CD4-positive, alpha-beta T cell treated with Interleukin-17A for 1 hour (primary cell): ENCODE measurements at places on chromosomes 2 and 18.

GRCh38 chr18:59996370-59996966, 96.7 kb downstream of the PMAIP1 start:
- DNase-seq: no peak

DNA sequence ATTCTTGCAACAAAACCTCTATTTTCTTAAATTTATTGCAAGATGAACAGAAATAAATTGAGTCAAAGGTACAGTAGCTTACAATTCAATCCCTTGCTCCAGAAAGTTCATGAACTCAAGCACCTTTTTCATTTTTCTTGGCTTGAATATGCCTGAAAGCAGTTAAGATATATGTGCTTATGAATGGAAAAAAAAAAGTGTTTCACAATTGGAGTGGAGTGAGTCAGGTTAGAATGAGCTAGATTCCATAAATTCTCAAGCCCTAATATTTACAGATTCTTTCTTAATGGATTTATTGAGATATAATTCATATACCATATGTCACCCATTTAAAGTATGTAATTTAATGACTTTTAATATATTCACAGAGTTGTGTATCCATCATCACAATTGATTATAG, 39.6 kb upstream of the NEMP2 start:
- no peak for DNase-seq

GRCh38 chr18:60067426-60068210, 167.8 kb downstream of the PMAIP1 start:
- DNase-seq: no peak

- no peak for DNase-seq
Observed at GRCh38 chr2:20584399-20585358, 66.2 kb downstream of the HS1BP3 start.

DNA sequence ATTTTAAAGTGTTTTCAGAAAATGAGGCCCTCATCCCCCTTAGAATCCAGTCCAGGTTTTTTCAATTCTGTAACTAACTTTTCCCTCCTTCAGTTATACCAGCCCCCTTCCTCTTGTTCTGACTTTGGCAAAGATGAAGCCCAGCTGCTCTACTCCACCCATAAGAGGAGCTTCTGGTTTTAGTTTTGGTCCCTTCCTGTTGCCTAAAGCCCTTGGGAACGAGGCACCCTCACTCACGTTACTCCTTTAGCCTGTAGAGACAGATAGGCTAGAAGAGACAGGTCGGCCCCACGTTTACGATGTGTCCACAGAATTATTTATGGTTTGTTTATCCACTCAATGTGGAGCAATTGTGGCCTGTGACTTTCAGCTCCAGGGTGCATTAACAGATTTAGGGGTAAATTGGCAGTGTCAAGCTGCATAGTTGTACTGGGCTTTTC, 454.2 kb upstream of the TNP1 start:
- no peak for DNase-seq

GRCh38 chr18:78605255-78605654, 374.4 kb upstream of the SALL3 start:
- no peak for DNase-seq

GRCh38 chr2:66237803-66238379, 197.0 kb upstream of the MEIS1 start:
- no peak for DNase-seq

DNA sequence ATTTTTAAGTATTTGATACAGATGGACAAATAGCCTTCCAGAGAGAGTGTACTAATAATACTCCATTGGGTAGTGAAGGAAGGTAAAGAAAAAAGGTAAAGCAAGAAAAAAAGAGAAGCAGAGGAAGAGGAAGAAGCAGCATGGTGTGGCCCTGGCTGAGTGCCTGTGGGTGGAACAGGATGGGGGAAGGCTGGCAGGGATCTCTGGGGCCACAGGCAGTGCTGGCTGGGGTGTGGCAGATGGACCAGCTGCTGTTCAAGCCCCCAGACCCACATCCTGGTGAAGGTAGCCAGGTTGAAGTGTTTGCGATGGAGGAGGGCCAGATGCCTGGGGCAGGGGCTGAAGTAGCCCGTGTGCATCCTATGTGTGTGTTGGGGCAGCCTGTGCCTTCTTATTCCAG, 79.0 kb downstream of the DYSF start:
- DNase-seq: no peak

GRCh38 chr2:141534666-141535362, 596.0 kb downstream of the LRP1B start:
- no peak for DNase-seq

DNA sequence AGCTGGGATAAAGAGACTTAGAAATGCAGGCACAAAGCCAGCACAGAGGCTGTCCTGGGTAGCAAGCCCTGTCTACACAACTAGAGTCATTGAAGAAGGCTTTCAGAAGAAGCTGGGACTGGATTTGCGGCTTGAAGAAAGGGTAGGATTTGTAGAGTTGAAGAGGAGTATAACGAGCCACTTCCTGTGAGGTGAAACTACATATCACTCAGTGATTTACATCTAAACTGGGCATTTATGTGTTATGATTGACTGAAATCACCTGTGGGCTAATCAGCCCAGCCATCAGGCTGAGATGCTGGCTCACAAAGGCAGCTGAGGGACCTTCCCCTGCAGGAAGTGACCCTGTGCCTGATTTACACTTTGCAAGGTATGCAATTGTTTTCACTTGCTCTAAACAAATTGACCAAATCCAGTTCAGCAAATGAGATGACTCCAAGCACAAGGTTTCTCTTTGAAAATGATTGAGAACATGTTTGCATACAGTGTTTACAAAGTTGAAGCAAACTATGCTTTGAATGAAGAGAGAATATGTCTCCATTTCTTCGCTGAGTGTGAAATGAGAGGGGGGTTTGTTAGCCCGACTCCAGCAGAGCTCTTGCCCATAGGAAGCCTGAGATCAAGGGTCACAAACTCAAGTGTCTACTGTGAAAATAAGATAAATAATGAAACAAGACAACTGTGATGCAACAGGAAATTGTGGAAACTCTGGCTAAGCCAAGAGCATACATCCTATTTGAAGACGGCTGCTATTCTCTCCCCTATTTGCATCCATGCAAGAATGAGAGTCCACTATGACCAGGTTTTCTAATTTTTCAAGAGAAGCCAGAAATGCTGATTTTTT, 69.3 kb upstream of the HK2 start:
- DNase-seq: no peak

DNA sequence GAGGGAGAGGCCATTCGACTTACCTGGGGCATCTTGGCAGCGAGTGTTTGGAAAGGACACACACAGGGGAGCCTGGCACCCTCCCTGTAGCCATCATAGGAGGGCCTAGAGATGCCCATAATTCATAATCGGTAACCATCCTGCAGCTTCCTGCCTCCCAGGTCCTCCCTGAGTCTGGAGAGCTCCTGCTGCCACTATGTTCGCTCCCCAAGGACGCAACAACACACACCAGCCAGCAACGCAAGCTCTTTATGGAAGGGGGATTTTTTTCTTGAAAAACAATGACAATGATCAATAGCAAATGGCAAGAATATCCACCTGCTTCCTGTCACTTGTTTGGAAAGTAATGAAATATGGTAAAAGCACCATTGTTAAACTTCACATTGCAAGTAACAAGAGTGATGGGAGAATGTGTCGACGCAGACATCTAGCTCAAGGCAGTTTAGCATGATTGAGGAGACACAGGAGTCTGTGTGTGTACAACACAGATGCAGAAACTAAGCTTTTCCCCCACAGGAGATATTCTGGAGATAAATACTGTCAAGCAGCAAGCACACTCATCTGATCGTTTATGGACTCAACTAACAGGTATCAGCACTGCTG, 24.9 kb upstream of the CREG2 start:
- no peak for DNase-seq

- DNase-seq: no peak
Observed at GRCh38 chr2:190887089-190887488, 6.5 kb downstream of the GLS start.

DNA sequence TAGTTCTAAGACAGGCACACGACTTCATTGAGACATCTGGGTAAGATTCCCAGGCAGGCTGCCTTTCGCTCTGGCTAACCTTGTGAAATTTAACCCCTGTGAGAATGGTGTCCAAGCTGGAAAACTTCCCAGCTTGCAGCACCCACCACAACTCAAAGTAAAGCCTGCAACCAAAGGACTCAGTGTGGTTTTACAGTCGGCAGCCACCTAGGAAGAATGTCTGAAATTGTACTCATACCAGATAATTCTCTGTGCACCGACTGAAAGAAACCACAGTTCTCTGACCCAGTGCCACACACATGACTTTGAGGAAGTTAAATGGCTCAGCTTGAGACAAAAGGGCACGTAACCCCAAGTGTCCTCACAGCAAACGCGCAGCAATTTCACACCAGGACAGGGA, 125.7 kb downstream of the RBMS1 start:
- no peak for DNase-seq

DNA sequence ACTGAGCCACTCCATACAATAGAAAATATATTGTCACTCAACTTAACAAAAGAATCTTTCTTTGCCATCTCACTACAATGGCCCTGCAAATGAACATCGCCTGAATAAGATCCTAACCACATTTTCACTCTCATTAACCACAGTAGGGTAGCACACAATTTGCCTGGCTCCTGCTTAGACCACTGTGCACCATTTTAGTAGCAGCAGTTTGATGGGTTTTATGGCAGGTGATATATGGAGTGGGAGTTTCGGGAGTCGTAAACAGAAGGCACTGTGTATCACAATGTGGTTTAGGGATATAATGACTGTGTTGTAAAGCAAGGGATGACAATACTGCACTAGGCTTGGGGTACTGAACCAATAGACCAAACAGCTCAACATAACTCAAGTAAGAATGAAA, 617.4 kb downstream of the BCL11A start:
- DNase-seq: no peak
